ENCODE measurements at places on chromosomes 7 and 10.

GRCh38 chr10:118216571-118217170, 125.5 kb downstream of the FAM204A start:
- no peak for DNase-seq

- no peak for DNase-seq
Observed at GRCh38 chr7:5488286-5488878, 64.7 kb upstream of the TNRC18 start.

DNA sequence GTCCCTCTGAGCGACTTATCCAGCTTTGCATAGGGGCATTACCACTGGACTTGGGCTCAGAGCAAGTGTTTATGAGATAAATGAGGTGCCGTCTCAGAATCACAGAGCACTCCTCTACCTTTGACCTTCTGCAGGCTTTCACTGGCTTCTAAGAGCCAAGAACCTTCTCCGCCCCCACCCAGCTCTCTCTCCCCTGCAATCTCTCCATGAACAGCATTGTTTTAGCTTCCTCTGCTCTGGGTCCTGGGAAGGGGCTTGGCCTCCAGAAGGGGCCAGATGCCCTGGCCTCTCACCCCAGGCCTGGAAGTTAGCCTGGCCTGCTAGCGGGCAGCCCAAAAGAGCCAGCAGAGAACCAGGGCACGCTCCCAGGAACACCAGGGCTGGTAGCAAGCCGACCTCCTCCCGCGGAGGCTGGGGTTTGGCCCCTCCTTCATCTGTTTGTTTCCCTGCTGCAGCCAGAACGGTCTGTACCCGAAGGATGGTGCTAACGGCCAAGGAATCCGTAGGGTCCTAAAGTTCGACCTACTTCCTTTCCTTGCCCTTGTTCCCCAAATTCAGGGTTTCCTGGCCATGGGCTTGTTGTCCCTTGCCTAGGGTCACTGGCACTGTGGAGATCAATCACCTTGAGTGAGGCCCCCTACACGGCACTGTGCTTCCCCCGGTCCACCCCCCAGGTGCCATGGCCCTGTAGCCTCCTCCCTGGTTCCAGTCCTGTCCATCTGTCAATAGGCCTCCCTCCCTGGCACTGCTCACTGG, 18.7 kb upstream of the DDIT4 start:
- peak; percentile 72 for DNase-seq

DNA sequence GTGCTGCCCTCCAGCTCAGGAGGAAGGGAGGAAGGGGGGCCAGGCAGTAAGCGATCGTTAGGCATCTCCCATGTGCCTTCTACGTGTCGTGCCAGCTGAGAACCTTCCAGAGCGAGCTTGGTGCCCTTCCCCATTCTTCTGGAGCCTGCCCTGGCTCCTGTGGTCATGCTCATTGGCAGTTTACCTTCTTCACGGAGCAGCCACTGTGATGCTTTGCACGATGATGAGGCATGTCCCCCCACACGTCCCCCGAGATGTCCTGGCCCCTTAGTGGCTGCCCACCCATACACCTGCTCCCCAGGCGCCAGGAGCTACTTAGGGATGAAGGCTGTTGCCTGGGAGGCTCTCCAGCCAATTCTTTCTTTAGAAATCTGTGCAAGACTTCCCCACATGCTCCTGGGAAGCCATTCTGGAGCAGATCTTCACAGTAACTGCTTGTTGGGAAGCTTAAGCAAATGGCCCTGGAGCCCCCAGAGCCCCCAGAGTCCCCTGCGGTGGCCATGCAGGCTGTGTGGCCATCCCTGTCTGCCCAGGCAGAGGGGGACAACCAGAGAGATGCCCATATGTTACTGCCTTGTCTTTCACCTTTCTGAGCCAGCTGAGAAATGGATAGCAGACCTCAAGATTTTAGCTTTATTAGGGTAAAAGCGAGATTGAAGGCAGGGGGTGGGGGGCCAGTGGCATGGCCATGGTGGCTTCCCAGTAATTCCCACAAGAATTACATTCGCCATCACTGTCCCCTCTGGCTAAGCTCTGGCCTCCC, 199.0 kb downstream of the EBF3 start:
- DNase-seq: no peak

DNA sequence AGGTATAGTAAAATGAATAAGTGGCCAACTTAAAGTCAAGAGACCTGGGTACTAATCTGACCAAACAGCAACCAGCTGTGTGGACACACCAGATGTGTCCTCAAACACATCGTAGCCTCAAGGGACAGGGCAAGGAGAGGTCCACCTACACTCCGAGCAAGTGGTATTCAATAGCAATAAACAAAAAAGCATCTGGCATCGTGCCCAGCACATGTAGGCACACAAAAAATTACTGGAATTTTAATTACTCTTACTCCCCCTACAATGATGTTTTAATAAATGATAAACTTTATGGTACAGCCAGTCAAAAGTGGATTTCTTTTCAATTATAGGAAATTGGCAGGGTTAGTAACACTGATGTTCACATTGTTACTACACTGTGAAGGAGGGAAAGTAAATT, 3.5 kb upstream of the RGS10 start:
- DNase-seq: no peak

GRCh38 chr7:63117-63480, 129.3 kb upstream of the FAM20C start:
- no peak for DNase-seq

- DNase-seq: no peak
Observed at GRCh38 chr10:78348411-78349164, 314.9 kb downstream of the RPS24 start.

DNA sequence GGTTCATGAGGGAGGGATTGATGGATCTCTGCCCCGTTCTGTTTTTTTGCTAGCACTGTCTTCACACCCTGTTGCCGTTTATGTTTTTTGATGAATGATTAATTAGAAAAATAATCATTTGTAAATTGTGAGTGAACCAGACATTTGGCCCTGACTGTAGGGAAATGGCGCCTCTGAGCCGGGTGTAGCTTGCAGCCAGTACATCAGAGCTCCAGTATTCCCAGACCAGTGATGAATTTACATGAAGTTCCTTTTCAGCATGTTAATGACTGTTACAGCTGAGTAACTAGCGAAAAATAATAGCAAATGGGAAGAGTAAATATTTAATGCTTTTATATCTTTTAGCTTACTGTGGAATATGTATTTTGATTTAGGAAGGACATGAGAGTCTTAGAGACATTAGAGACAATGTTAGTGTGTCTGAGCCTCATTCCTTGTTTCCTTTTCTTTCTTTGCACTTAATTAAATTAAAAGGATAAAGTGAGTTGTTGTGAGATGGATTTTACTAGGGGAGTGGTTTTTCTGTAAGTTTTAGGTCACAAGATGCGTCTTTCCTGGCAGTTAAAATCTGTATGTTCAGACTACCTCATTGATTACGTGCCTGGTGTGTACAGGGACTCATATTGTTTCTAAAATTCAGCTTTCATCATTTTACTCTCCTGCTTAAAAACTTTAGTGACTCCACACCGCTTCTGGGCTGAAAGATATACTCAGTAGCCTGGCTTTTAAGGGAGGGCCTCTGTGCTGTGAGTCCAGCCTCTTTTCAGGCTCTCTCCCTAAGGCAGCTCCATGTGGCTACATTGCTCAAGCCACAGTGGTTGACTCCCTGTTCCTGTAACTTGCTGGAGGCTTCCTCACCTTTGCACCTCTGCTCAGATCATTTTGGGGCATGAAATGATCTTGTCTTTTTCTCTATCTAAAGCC, 86.4 kb downstream of the AUTS2 start:
- peak; percentile 33 for DNase-seq

GRCh38 chr10:108450280-108450679, 1285.8 kb upstream of the SORCS1 start:
- no peak for DNase-seq

DNA sequence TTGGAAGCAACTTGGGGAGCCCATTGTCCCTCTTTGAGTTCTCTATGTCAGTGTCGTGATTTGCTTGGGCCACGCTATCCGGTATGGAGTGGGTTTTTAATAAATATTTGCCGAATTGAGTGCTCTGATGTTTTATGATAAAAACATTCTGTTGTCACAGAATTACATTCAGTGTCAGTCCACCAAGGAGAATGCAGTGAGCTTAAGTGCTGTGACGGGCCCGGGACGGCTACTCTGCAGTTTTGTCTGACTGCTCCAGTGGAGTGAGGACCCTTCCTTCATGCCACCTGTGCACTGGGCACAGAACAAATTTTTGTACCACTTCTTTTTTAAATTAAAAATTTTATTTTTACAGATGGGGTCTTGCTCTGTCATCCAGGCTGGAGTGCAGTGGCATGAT, 76.0 kb downstream of the CARD11 start:
- no peak for DNase-seq

GRCh38 chr7:147276106-147276505, 1159.5 kb downstream of the CNTNAP2 start:
- no peak for DNase-seq

- DNase-seq: no peak
Observed at GRCh38 chr7:128737867-128738385, 1.2 kb upstream of the CALU start.

GRCh38 chr10:132373241-132373955, 23.6 kb upstream of the PWWP2B start:
- no peak for DNase-seq

DNA sequence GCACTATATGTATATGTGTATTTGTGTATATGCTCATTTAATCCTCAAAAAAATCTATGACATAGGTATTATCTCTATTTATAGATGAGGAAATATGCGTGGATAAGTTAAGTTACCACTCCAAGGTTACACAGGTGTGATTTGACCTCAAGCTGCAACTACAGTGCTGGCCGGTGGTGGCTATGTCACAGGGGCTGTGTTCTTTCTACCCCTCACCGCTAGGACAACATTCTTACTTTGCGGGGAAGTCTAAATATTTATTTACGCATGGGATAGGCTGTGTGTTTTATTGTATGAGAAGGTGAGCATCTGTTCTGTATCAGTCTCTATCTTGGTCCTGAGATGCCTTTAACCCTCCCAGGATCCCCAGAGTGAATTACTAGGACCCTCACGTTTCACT, 60.0 kb downstream of the CREB5 start:
- DNase-seq: no peak

DNA sequence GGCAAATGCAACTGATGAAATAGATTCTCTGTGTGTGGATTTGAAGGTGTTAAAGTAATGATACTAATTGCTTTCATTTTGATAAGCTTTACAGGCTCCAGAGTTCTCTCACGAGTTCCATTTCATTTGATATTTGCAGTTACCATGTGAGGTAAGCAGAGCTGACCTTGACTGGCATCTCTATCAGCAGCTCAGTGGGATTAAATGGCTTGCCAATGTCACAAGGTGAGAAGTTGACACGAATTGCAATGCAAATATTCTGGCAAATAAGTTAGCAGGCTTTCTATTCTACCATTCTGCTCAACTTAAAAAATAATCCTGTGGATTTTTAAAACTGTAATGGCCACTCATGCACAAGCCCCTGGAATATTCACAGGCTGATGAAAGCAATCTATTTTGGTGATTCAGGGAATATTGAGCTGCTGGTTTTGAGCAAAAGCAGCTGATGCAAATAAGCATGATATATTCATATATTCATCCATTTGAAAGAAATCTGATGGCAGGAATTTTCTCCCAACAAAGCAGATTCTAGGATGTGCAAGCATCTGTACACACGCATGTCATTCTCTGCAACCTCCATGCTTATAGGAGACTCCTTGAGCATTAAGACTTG, 64.5 kb upstream of the ANKRD1 start:
- DNase-seq: no peak

GRCh38 chr10:129331839-129332220, 135.2 kb upstream of the MGMT start:
- no peak for DNase-seq

DNA sequence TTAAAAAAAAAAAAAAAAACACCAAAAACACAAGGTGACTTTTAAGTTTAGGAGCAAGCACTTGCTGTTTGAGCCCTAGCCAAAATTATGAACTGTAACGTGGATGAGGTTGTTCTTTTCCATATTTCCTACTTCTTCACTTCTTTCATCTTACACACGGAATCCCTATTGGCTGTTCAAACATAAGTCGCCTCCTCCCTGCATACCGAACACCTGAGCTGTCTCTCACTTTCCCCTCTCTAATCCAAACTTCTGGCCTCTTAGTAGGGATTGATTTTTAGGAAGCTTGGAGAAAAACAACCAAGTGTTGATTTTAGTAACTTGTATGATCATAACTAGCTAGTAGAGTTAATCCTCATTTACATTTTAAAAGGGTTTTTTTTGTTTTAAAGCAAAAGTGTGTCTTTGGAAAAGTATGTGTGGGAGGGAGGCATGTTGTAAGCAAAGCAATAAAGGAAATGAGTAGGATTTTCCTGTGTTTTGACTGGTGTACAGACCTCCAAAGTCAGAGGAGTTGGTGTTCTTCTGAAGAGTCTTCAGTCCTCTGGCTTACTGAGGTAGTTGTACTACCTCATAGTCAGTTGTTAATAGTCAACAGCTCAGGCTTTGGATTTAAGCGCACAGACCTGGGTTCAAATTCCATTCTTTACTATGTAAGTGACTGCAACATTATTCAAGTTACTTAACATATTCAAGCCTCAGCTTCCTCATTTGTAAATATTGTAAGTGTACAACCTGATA, 39.3 kb downstream of the RABGEF1 start:
- DNase-seq: no peak

DNA sequence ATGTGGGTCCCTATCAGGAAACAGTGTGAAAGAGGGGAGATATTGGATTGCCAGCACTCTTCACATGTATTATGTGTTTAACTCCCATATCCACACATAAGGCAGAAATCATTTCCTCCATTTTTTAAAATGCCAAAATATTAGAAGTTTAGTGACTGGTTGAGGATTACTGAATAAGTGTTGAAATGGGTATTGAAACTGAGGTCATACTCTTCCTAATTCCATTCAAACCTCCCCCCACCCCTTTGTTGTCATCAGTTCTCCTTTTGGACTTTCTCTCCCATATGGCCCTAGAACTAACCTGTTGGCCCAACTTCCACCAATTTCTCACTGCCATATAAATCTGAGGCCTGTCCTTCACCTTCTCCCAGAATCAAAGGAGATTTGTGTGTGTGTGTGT, 81.6 kb downstream of the EVX1 start:
- no peak for DNase-seq

- no peak for DNase-seq
Observed at GRCh38 chr10:131024259-131025131, 287.0 kb downstream of the TCERG1L start.

GRCh38 chr10:96666741-96667140, 53.6 kb downstream of the PIK3AP1 start:
- DNase-seq: no peak

DNA sequence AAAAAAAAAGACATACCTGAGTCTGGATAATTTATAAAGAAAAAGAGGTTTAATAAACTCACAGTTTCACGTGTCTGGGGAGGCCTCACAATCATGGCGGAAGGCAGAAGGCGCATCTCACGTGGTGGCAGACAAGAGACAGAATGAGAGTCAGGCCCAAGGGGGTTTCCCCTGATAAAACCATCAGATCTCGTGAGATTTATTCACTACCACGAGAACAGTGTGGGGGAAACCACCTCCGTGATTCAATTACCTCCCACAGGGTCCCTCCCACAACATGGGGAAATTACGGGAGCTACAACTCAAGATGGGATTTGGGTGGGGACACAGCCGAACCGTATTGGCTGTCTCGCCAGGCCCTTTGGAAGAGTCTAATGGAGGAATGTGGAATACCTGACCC, 9.0 kb upstream of the MAFK start:
- no peak for DNase-seq

GRCh38 chr10:96416643-96417042, 57.8 kb upstream of the OPALIN start:
- peak; percentile 28 for DNase-seq

Data from A673 (cell line).